ENCODE measurements at places on chromosomes 4 and X. TPM values are rescaled to one million over a fixed set of nuclear protein-coding genes. Genes with fewer than 3 reads are reported as not detected.
A peak's percentile ranks its signal among the peaks of the same experiment; 100 is the strongest.

DNA sequence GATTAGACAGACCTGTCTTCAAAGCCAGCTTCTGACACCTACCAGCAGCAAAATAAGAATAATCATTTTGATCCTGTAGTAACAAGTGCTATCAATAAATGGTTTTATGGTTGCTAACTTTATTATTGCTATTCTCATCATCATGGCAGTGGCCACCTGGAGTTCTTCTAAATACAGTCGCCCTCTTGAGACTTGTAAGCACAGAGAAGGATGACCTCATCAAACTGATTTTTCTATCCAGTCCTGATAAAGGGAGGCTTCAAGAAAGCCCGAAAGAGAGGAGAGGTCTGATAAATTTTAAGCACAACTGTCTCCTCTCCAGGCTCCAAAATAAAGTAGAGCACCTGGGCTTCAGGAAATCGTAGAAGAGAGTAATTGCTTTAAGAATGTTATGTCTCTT lies 286.4 kb downstream of the USP46 start:
- no peaks in the 10 kb centered on the region for H3K36me3 ChIP-seq
- no peak overlapping the region for H3K27ac ChIP-seq
- H3K27me3 ChIP-seq, result peaks cover 22% of the 10 kb centered on the region
- H3K4me1 ChIP-seq, result no peaks in the 10 kb centered on the region
- no peak overlapping the region for H3K4me3 ChIP-seq
- no peak for DNase-seq

GRCh38 chrX:70826715-70827114 lies 81.8 kb downstream of the TEX11 start:
- no peaks in the 10 kb centered on the region for H3K4me1 ChIP-seq
- DNase-seq, result no peak
- no peaks in the 10 kb centered on the region for H3K27me3 ChIP-seq
- no peak overlapping the region for H3K27ac ChIP-seq

DNA sequence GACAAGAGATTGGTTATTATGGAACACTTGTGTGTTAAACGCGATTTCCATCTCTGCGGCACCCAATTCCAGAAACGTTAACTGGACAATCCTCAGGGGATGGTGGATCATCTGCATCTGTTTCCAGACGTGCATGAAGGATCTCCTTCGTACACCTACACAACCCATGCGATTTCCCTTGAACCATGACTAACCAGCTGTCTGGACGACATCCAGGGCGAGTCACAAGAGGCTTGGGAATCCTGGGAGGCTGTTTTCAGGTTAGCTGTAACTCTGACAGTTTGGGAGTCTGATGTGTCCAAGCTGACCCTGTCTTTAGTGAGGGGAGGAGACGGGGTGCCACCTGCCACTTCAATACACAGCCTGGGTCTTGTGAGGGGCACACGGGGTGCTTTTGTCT lies 84.5 kb downstream of the GATB start:
- no peak for DNase-seq
- peaks cover 2% of the 10 kb centered on the region for H3K36me3 ChIP-seq

- peak overlapping the region; percentile 62 for H3K27ac ChIP-seq
- H3K27me3 ChIP-seq, result peaks cover 5% of the 10 kb centered on the region
- peak overlapping the region; percentile 52 for H3K4me3 ChIP-seq
- no peak for DNase-seq
Observed at GRCh38 chr4:123443401-123444289, 47.0 kb downstream of the SPRY1 start.

GRCh38 chr4:19030048-19030447 lies 1008.5 kb upstream of the LCORL start:
- no peaks in the 10 kb centered on the region for H3K36me3 ChIP-seq
- DNase-seq, result no peak
- no peak overlapping the region for H3K27ac ChIP-seq
- H3K27me3 ChIP-seq, result no peaks in the 10 kb centered on the region
- H3K4me3 ChIP-seq, result no peak overlapping the region
- H3K4me1 ChIP-seq, result no peaks in the 10 kb centered on the region

Gene SLC49A3
- total RNA-seq, result 2.7 TPM

Gene ZIC3
- total RNA-seq, result not detected

Gene RBM46
- not detected for total RNA-seq

Data from T-helper 17 cell (primary cell).